ENCODE measurements at places on chromosomes 6 and 20.

DNA sequence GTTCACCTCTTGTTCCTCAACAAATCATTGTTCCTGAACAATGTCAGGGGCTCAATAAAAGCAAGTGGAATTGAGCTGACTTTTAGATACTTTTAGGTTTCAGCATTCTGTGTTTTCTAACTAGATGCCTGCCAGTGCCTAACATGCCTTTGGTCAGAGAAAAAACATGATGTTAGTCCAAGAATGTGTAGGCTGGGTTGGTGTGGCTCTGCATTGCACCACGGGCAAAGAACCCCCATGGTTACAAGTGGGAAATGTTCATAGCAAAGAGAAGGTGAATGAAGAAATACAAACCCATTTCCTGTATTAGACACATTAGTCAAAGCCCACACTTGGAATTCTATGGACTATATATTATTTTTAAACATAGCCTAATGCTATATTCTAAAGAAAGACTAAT is 193.3 kb downstream of the TMEM200A start:
- DNase-seq = no peak

DNA sequence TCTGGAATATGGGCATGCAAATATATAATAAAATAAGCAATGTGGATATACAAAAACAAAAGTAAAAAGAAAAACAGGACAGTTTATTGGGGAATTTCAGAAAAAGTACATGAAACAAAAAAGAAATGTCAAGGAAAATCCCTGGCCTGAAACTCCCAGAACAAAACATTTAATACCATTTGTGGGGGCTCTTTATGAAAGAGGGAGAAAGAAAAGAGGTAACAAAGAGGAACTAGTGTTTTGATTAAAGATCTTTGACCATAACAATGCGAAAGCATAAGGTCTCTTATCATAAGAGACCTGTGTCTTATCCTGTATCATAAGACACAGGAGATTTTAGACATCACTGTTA is 88.6 kb upstream of the ARID1B start:
- DNase-seq = no peak

DNA sequence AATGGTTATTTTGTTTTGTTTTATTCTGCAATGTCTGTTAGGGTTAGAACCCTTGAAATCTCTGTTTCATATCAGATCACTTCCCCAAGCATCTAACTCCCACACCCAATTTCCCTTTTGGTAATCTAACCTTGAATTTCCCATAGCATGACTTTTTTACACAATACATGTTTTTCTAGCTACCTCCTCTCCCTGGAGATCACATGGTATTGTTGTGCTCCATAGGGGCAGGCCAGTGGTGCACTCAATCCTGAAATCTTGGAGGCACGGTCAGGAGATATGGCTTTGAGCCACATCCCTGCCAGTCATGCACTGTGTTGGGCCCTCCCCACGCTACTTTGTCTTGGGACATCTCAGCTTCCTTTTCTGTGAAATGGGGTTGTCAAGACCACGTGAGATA is 36.7 kb upstream of the NNAT start:
- DNase-seq = no peak

- DNase-seq = no peak
Observed at GRCh38 chr20:22821796-22822195, 213.3 kb upstream of the SSTR4 start.

- DNase-seq = no peak
Observed at GRCh38 chr6:83193747-83194566, 800 bp downstream of the RWDD2A start.

DNA sequence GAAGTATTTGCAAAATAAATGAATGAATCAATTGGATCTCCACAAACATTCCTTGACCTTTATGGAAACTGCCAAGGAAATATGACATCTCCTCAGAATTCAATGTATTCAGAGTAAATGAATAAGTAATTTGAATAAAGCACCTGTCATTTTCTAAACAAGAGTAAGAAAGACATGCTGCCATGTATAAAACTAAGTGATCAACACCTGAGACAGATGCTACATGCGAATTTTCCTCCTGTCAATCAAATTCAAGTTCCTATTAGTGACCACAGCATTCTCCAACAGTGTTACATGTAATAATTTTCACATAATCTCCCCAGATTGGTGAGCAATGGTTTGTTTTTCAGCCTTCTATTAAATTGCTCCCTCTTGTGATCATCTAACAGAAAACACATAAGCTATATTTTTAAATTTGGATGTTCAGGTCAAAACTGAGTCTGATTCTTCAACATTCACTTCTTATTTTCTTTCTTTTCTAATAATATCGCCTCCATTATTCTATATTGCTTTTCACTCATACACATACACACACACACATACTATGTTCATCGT is 163.2 kb upstream of the RNF217 start:
- no peak for DNase-seq

- no peak for DNase-seq
Observed at GRCh38 chr20:30610751-30611150, 646.7 kb upstream of the DEFB115 start.

Measured in KG1 (cell line).